GM12878 (cell line): ENCODE measurements at places on chromosomes 1 and 21. TPM values are rescaled to one million over a fixed set of nuclear protein-coding genes. Genes with fewer than 3 reads are reported as not detected.
A peak's percentile ranks its signal among the peaks of the same experiment; 100 is the strongest.

The SYPL2 gene
- total RNA-seq: 0.08 TPM in 1 of 2 replicates, not detected in the other

GRCh38 chr1:1291023-1291528, 10.8 kb downstream of the SCNN1D start:
- no peak for DNase-seq
- no peak overlapping the region for H3K27ac ChIP-seq
- no peaks in the 10 kb centered on the region for H3K36me3 ChIP-seq

The ICOSLG gene
- total RNA-seq: 15.1 and 16.4 TPM in 2 replicates

DNA sequence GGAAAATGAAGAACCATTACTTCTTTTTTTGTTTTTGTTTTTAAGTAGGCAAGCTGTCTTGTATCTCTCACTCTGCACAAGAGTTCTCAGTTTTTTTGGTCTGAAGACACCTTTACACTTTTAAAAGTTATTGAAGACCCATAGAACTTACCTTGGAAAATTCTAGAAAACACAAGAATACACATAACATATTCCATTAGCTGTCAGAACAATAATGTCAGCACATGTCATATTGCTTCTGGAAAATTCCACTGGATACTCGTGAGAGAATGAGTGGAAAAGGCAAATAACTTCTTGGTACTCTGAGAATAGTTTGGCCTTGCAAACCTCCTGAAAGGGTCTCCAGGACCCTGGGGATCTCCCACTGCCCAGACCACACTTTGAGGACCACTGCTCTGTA, 4.8 kb downstream of the FBXO28 start:
- no peaks in the 10 kb centered on the region for H3K27me3 ChIP-seq
- no peak for DNase-seq
- no peak overlapping the region for H3K27ac ChIP-seq
- H3K4me1 ChIP-seq: 0 out of 2 replicates have a peak, but pooled peaks cover 2% of the 10 kb centered on the region
- no peaks in the 10 kb centered on the region for H3K36me3 ChIP-seq
- no peak overlapping the region for H3K4me3 ChIP-seq

DNA sequence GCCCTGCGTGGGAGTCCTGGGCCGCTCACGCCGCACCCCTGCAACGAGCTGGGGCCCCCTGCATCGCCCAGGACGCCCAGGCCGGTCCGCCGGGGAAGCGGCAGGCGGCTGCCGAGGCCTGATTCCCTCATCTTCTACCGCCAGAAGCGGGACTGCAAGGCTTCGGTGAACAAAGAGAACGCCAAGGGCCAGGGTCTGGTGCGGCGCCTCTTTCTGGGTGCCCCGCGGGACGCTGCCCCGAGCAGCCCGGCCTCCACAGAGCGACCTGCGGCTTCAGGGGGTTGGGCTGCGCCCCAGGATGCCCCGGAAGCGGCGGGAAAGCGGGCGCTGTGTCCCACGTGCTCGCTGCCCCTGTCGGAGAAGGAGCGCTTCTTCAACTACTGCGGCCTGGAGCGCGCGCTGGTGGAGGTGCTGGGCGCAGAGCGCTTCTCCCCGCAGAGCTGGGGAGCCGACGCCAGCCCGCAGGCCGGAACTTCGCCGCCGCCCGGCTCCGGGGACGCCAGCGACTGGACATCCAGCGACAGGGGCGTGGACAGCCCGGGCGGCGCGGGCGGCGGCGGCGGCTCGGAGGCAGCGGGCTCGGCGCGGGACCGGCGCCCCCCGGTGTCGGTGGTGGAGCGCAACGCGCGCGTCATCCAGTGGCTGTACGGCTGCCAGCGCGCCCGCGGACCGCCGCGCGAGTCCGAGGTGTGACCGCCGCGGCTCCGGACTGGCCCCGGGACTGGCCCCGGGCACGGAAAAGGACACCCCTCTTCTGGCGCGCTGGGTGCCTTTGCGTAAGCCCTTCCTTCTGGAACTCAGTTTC, 2.7 kb downstream of the FAM110D start:
- H3K4me3 ChIP-seq: no peak overlapping the region
- H3K27ac ChIP-seq: no peak overlapping the region
- DNase-seq: no peak
- peaks cover 22% of the 10 kb centered on the region for H3K27me3 ChIP-seq

The CHIT1 gene
- total RNA-seq: 1.1 and 2.1 TPM in 2 replicates

GRCh38 chr1:54800899-54801759, at the start of gene TTC22:
Gene TTC22, minus strand, starts transcription at chr1:54801323. Its CDS starts 160 bp downstream, at chr1:54801163.
- peaks cover 37% of the 10 kb centered on the region for H3K4me1 ChIP-seq
- H3K27me3 ChIP-seq: no peaks in the 10 kb centered on the region
- H3K27ac ChIP-seq: no peak within 1 kb of the TSS; the same call in 1 of the 2 replicates
- peak within 1 kb of the TSS; percentile 72 for H3K4me3 ChIP-seq
- H3K36me3 ChIP-seq: no peaks in the 10 kb centered on the region

The MYOC gene
- not detected in 2 replicates for total RNA-seq

The APCS gene
- 0.23 and 0.45 TPM in 2 replicates for total RNA-seq

The SDC3 gene
- total RNA-seq: 0.24 and 0.36 TPM in 2 replicates

DNA sequence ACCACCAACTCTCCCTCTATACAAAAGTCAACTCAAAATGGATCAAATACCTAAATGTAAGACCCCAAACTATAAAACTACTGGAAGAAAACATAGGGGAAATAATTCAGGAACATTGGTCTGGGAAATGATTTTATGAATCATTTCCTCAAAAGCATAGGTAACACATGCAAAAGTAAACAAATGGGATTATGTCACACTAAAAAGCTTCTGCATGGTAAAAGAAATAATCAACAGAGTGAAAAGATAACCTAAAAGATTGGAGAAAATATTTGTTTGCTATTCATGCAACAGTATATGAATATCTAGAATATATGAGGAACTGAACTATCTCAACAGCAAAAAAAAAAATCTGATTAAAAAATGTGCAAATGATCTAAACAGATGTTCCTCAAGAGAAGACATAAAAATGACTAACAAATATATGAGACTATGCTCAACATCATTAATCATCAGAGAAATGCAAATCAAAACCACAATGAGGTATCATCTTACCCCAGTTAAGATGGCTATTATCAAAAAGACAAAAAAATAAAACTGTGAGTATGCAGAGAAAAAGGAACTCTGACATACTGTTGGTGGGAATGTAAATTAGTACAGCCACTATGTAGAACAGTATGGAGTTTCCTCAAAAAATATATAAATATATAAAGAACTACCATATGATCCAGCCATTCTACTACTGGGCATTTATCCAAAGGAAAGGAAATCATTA, 47.8 kb downstream of the VCAM1 start:
- no peak overlapping the region for H3K27ac ChIP-seq
- no peaks in the 10 kb centered on the region for H3K27me3 ChIP-seq
- no peaks in the 10 kb centered on the region for H3K36me3 ChIP-seq
- DNase-seq: no peak
- H3K4me3 ChIP-seq: no peak overlapping the region
- H3K4me1 ChIP-seq: no peaks in the 10 kb centered on the region

GRCh38 chr1:22524481-22524880, 38.8 kb upstream of the EPHA8 start:
- DNase-seq: no peak
- no peaks in the 10 kb centered on the region for H3K27me3 ChIP-seq
- H3K4me3 ChIP-seq: no peak overlapping the region
- no peak overlapping the region for H3K27ac ChIP-seq
- no peaks in the 10 kb centered on the region for H3K4me1 ChIP-seq

GRCh38 chr1:7578206-7578605, 192.9 kb upstream of the VAMP3 start:
- DNase-seq: no peak
- no peak overlapping the region for H3K27ac ChIP-seq
- H3K36me3 ChIP-seq: no peaks in the 10 kb centered on the region
- no peak overlapping the region for H3K4me3 ChIP-seq

- DNase-seq: no peak
- no peaks in the 10 kb centered on the region for H3K36me3 ChIP-seq
- no peaks in the 10 kb centered on the region; the same call in 1 of the 2 replicates for H3K27me3 ChIP-seq
- H3K4me3 ChIP-seq: no peak overlapping the region
Observed at GRCh38 chr1:41420351-41420750, 59.1 kb downstream of the FOXO6 start.

DNA sequence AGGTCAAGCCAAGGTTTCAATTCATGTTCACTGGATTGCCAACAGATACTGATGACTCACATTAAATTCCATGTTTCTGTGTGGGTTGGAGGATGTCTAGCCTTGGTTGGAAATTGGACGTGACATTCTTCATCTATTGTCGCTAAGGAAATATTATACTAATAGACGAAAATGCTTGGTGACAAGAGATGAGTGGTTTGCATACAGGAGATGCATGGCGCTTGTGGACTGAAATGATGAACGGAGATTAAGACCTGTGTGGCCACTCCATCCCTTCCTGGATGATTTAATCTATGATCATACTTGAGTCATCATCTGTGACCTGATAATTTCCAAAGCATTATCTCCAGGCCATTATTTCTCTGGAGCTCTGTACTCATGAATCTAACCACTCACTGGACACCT, 97.0 kb upstream of the CD34 start:
- H3K36me3 ChIP-seq: no peaks in the 10 kb centered on the region
- H3K27me3 ChIP-seq: no peaks in the 10 kb centered on the region
- no peaks in the 10 kb centered on the region for H3K4me1 ChIP-seq
- no peak for DNase-seq
- H3K4me3 ChIP-seq: no peak overlapping the region

- H3K36me3 ChIP-seq: no peaks in the 10 kb centered on the region
- no peaks in the 10 kb centered on the region for H3K27me3 ChIP-seq
- no peak for DNase-seq
- H3K27ac ChIP-seq: no peak overlapping the region
Observed at GRCh38 chr1:102420034-102420433, 423.3 kb upstream of the OLFM3 start.
